ENCODE measurements at places on chromosomes 4 and X.

GRCh38 chr4:121189326-121190215, 25.4 kb upstream of the TNIP3 start:
- DNase-seq, result peak; percentile 29

DNA sequence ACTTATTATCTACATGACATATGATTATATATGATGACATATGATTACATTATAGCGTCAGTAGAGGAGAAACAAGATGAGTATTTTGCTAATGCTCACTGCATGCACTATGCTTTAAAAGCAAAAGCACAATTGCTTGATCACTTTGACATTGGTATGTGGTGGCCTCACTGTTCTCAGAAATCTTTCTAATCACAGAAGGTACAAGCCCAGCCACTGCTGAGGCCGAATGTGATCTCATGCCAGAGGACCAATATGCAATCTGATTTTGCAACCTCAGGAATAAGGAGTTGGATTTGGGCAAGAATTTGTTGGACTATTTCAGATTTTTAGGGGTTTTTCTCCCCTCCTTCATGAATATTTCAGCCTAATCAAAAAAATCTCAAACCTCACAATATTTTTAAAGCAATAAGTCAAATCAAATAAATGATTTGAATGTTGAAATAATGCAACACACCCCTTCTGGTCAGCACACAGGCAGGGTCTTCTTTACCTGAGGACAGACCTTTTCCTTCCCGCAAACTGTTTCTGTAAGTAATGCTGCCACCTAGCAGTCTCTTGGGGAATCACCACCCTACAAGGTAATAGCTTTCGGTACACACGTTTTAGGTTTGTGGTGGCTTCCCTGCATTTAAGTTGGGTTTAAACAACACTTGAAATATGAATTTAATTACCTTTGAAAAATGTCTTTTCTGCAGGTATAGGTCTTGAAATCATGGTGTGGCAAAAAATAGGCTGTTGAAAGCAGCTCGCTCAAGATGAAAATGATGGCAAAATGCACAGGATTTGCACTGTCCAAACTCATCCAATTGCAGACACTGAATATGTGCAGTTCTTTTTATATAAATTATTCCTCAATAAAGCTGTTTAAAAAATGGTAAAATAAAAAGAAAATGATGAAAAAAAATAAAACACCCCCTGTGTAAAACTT, 4.8 kb upstream of the CXCL13 start:
- no peak for DNase-seq

- no peak for DNase-seq
These were observed 218.4 kb upstream of the HCCS start for GRCh38 chrX:10892621-10893225.

DNA sequence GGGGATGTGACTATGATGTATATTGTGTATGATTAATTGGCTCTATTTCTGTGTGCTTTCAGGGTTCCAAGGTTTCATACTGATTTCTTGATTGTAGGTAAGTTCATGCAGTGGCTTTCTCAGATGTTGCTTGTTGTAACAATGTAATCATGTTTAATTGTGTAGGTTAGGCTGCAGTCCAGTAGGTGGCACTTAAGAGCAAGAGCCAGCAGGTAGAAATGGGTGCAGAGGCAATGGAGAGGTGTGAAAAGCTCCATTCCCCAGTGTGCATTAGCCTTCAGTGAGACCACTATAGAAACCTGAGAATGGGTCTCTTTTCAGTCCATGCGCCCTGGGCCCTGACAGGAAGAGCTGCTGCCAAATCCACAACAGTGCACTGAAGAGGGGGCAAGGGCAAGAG, 28.2 kb downstream of the DCAF12L2 start:
- DNase-seq, result no peak

- no peak for DNase-seq
These were observed 26.2 kb upstream of the VEGFD start for GRCh38 chrX:15410430-15410829.

GRCh38 chr4:140156529-140157171, 2.7 kb upstream of the MAML3 start:
- DNase-seq, result no peak

GRCh38 chr4:118587946-118588345, 97.2 kb upstream of the METTL14 start:
- no peak for DNase-seq

DNA sequence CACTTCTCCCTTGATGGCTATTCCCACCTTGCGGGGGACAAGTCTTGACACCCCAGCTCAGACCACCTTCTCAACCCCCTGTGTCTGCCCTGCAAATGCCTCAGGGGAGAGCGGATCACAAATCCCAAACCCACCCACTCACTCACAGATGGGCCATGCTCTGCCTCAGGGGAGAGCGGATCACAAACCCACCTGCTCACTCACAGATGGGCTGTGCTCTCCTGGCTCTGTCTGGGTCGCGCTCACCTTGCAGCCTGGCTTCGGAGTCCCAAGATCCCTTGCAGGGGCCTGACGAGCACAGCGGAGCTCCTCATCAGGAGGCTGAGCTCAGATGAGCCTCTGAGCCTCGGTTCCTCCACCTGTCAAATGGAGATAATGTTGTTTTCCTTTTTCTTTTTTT, 38.6 kb downstream of the HTRA3 start:
- DNase-seq, result no peak

GRCh38 chr4:93178279-93178678, 650.3 kb upstream of the ATOH1 start:
- DNase-seq, result no peak

DNA sequence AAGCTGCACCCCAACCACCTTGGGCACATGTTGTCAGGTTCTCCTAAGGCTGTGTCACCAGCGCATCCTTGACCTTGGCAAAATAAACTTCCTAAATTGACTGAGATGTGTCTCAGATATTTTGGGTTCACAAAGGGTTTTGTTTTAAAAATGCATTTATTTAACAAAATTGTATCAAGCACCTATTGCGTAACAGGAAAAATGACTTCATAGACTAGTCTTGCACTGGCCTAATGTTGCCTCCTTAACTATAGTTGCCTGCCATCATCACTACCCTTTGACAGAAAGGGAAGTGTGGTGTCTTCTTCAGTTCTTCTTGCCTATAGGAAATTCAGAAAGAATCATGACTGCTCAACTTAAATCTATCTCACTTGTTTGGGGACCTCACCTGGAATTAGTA, 374.2 kb downstream of the SH2D1A start:
- DNase-seq, result no peak

DNA sequence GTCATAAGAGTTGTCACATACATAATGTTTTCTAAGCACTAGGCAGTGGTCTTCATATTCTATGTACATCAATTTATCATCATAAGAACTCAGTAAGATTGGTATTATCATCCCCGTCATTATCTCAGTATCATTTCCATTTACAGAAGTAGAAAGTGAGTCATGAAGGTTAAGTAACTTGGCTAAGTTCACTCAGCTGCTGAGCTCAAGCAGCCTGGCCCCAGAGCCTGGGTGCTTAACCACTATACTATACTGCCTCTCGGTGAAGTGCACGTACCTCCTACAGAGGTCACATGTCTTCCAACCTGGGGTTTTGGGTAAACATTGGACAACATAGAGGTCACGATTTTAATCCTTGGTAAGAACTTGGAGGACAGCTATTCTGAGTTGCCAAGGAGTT, 161.5 kb upstream of the GATB start:
- no peak for DNase-seq

DNA sequence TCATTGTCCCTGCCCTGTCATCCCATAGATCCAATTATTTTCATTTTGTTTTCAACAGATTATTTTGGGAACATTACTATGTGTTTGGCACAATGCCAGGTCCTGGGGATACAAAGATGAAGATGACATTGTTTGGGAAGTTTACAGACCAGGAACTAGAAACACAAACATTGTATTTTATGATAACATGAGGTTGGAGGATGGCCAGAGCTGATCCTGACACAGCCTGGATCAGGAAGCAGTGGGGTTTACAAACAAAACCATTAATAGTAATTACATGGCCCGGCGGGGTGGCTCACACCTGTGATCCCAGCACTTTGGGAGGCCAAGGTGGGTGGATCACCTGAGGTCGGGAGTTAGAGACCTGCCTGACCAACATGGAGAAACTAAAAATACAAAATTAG, 29.9 kb downstream of the CLRN2 start:
- no peak for DNase-seq

GRCh38 chr4:3833326-3833989, 67.3 kb downstream of the ADRA2C start:
- no peak for DNase-seq

DNA sequence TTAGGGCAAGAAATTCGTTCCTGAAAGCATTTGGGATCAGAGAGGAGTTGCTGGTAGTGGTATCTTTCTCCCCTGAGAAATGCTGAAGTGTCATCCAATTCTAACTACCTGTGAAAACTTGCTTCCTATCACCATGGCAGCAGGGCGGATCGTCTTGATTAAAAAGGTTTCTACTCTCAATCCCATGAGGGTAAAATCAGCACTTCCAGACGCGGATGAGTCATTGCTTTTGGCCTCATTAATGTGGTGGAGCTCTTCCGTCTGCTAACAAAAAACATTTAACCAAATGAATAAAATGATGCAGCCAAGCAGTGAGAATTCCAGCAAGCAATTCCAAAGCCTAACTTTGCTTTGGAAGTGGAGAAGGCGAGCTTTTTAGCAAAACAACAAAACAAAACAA, 325.6 kb downstream of the CAMK2D start:
- DNase-seq, result no peak

DNA sequence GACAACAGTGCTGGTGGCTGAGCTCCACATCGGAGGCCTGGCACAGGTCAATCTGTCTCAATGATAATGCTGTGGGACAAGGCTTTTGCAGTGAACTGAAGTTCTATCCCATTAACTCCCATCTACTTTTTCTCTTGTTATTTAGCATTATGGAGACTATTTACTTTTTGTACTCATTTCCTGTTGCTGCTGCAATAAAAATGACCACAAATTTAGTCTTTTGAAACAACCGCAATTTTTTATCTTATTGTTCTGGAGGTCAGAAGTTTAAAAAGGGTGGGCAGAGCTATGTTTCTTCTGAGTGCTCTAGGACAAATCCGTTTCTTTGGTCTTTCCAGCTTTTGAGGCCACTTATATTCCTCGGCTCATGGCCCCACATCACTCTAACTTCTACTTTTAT, 111.0 kb upstream of the PITX2 start:
- DNase-seq, result no peak

- DNase-seq, result no peak
These were observed 832.7 kb upstream of the INTU start for GRCh38 chr4:126799971-126800574.

DNA sequence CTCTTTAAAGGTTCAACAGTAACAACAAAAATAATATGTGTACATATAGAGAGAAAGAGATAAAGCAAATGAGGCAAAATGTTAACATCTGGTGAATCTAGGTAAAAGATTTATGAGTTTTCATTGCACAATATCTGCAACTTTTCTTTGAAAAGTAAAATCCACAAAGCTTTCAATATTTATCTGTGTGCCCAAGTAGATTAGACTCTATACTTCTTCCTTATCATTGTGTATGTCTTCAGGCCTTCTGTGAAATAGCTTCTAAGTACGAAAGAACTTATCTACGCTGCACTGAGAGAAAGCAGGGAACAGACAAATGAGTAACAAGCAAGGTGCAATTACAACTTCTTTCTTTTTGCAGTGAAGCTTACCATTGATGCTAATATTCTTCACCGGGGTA, 81.6 kb downstream of the NPNT start:
- no peak for DNase-seq

DNA sequence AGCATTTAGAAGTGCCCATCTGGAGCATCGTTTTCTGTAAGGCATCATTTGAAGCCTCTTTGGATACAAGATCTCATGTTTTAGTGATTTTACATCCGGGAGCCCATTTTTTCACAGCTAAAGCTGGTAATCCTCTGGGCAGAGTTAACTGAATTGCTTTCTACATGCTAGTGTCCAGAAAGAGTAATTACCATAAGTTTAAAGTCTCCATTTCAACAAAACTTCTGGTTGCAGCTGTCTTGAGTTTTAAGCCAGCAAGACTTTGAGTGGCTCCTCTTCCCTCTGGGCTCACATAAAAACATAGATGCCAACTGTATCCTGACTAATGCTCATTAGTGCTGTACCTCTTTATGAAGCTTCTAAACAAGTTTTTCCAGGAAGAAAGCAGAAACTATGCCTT, 65.4 kb downstream of the GPRIN3 start:
- DNase-seq, result no peak

GRCh38 chrX:123487236-123487635, 245.6 kb downstream of the THOC2 start:
- no peak for DNase-seq

GRCh38 chrX:3713937-3714434, 537 bp upstream of the PRKX start:
- DNase-seq, result no peak
